ENCODE measurements at places on chromosomes 3 and 15. TPM values are rescaled to one million over a fixed set of nuclear protein-coding genes. Genes with fewer than 3 reads are reported as not detected.

LRTM1 gene
- not detected for total RNA-seq

ATP13A4 gene
- total RNA-seq: 4.0 TPM

SOX14 gene
- total RNA-seq: not detected

TRH gene
- total RNA-seq: not detected

CYP8B1 gene
- not detected for total RNA-seq

IL5RA gene
- total RNA-seq: 0.64 TPM

P2RY13 gene
- not detected for total RNA-seq

Measured in activated naive CD8-positive, alpha-beta T cell treated with anti-CD3 and anti-CD28 coated beads, Interleukin-2, amount 10 ng/mL, durations not matched to agents 7 days and 5 days (primary cell).